ENCODE measurements at places on chromosomes 13 and 19.

DNA sequence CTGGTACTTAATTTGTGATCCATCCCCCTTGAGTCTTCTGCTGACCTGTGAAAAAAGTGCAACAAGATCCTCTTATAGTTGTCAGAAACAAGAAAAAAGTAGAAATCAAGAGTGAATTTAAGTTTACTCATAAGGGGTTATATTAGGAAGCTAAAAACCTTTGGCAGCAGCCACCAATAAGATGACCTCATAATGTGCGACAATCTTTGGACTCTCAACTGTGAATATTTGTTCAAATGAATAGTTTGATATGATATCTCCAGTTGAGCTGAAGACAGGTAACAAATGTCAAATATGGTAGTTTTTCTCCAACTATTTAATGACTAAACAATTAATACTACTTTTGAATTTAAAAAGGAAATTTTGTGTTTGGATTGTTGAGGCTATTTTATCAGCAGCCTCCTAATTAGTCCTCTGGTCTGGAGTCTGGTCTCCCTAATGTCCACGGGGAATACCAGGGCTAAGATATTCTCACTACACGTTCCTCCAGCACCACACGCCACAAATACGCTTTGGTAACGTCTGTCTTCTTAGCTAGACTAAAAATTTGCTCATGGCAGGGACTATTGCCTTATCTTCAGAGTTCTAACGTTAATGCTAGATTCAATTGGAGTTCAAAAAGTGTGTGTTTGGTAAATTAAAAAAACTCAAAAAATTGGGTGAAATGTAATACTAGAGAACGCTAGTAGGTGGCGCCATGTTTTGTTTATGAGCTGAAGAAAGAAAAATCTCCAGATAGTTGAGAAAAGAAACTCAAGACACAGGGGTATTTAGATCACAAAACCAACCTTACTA lies 51.0 kb upstream of the PDX1 start:
- DNase-seq: no peak

DNA sequence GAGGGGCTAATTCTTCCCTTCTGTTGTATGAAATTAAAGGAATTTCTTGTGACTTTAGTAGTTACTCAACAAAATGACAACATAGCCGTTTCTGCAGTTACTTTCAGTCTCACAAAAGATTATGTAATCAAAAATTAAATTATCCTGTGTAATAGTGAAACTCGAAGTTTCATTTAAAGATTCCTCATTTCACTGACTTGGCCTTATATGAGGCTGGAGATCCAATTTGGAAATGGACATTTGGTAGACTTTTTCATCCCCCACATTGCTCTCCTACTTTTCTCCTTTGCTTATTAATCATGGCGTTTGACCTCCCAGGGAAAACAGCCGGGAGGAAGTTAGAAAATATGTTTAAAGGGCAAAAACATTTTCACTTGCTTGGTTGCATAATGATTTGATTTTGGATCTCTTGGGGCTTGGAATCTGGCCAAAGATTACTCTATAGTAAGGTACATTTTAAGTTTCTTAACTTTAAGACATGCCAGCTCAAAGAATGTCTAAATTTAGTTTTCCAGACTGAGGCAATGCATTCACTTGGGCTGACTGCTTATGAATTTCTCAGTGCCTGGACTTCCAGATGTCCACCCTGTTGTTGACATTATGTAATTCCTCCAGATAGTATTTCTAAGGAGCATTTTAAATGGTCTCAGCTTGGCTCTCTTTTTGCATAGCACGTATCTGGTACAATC lies 1364.9 kb upstream of the MIR17HG start:
- no peak for DNase-seq

- DNase-seq: no peak
Observed at GRCh38 chr19:28905996-28906395, 307.0 kb downstream of the UQCRFS1 start.

- DNase-seq: no peak
Observed at GRCh38 chr13:31919971-31920726, 111.4 kb upstream of the FRY start.

GRCh38 chr13:34164582-34164981 lies 346.6 kb downstream of the RFC3 start:
- no peak for DNase-seq

- no peak for DNase-seq
Observed at GRCh38 chr19:5644037-5644436, 21.2 kb downstream of the SAFB start.

DNA sequence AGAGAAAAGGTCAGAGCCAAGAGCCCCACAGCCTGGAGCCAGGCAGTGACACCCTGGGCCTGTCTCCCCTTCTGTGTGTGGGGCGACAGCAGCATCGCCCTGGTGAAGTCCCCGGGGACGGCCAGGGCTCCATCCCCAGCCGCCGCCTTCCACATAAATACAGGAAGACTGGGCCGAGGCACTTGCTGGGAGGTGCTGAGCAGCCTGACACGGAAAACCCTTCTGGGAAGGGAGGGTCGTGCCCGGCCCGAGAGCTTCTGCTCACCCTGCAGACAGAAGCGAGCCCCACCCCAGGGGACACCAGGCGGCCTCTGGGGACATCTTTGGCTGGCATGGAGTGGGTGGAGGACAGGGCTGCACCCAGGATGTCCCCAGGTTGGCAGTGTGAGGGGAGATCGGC lies 5.1 kb downstream of the FGF22 start:
- no peak for DNase-seq

DNA sequence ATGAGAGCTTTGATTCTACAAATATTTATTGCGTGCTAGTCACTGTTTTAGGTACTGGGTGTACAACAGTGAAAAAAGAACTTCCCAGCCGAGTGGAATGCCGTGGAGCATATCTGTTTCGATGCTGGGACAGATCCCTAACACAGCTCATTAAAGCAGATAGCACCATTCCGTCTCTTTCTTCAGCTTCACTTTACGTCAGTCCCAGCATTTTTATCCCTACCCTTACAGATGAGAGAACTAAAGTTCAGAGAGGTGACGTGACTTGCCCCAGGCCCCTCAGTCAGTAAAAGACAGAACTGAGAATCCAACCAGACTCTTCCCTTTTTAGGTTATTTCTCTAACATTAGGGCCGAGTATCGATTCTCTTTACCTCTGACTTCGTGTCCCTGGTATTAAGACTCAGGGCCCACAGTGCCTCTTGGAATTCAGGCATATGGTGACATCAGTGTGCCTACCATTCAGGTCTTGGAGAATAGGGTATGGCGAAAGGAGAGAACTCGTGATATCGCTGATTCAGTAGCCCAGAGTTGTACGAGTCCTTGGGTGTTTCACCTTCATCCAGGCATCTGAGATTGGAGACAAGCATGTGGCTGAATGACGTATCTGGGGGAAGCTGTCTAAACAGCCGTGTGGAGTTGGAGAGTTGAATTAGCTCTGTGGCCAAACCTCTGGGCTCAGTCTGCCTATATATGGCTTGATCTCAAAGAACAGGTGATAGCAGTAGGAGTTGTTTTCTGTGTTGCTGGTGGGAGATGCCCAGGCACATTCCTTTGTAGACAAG lies 27.1 kb downstream of the ACTN4 start:
- DNase-seq: no peak

DNA sequence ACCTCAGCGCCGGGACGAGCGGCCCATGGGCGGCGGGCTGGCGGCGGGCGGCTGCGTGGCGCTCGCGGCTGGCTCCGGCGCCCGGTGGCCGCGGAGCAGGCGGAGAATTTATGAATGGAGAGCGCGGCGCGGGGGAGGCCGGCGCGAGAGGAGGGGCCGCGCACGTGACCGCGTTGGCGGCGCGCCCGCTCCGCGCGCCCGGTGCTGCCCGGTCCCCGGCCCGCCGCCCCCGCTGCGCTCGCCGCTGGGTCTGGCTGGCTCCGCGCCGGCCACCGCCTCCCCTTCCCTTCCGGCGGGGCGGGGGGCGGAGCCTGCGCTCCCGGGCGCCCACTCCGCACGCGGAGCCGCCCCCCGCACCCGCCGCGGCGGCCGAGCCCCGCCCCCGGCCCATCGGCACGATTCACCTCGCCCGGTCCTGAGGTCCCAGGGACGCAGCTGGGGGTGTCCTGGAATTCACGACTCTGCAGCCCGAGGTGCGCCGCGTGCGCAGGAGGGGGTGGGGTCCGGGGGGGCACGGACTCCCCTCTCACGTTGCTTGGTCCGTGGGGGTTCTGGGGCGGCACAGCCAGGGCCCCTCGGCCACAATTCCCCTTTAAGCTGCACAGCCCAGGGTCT lies at the start of gene CBARP:
Gene CBARP, minus strand, starts transcription at position 252 of the 615 bp plus-strand sequence. CDS start 1,905 bp downstream, outside the sequence.
- no peak for DNase-seq

- DNase-seq: no peak
Observed at GRCh38 chr13:22644941-22645340, 535.8 kb upstream of the SGCG start.

- no peak for DNase-seq
Observed at GRCh38 chr13:110638257-110638656, 22.9 kb downstream of the NAXD start.

GRCh38 chr13:95505986-95506385 lies 46.5 kb upstream of the CLDN10 start:
- DNase-seq: no peak

GRCh38 chr19:47573071-47574026 lies at the start of gene ZNF541:
Gene ZNF541 (minus strand): TSS chr19:47573148. CDS start chr19:47555856, 17,292 bp downstream.
- peak; percentile 55 for DNase-seq

- no peak for DNase-seq
Observed at GRCh38 chr13:28582892-28583240, 76.1 kb upstream of the POMP start.

- DNase-seq: no peak
Observed at GRCh38 chr13:47459512-47459911, 541.6 kb downstream of the SUCLA2 start.

DNA sequence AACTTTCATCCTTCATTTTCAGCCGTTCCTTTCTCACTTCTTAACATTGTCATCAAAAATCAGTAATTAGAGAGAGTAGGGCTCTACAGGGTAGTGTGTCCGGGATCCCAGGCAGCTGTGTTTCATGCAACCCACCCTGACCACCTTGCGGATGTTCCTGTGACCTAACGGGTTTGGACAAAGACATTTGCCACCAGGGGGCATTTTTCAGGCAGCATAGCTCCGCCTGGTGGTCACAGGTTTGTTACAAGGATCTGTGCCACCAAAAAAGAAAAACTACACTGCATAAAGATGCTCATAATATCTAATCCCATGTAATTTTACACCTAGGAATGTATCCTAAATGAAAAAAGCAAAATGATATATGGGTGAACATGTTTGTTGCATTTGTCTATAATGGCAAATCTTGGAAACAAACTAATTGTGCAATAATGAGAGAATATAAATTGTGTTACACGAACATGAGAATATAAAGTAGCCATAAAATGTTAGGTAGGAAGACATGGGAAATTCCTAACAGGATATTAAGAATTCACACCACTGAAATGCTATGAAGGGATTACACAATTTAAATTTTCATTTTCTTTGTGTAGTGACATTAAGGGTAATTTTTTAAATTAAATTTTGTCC lies 123.0 kb downstream of the SLC7A1 start:
- DNase-seq: peak; percentile 40

DNA sequence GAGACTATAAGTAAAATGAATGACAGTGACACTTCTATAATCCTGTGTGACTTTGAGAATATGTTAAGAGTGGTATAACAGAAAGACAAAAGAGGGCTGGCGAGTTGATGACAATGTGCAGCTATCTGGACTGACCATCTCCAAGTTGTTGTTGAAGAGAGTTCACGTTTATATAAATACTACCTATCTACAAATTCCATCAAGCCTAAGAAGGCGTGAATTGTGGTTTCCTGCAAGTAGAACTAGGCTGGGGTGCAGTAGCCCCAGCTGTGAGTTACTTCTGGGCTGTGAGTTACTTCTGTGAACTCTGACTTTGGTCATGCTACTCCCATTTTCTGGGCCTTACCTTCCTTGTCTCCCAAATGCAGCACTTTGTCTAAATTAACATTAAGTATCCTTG lies 561.0 kb downstream of the TBC1D4 start:
- DNase-seq: no peak

GRCh38 chr13:97072297-97072696 lies 78.0 kb upstream of the OXGR1 start:
- no peak for DNase-seq

DNA sequence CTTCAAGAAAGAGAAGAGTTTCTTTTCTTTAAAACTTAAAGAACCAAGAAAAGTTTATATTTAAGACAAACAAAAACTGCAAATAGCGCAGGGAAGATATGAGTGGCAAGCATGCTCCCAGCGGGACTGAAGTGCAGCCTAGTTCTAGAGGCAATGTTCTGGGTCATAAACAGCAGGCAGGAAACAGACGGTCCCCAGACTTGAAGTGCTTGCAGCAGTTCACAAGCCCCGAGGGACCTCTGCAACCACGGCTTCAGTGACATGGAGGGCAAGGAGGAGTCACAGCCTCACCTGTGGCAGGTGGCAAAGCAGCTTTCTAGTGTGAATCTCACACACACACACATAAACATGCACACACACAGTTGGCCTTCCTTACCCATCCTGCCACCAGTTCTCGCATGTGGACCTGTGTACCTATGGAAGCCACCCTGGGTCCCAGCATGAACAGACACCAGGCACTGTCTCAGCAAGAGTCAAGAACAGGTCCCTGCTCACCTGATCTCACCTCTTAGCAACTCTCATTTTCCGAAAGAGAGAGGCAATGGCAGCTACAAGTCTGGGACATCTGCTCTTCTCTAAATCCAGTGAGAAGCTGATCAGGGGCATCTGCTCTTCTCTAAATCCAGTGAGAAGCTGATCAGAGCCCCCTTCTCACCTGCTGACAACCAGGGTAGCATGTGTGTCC lies 162.0 kb downstream of the EFNB2 start:
- no peak for DNase-seq

GRCh38 chr19:46423188-46423587 lies 5.5 kb downstream of the PNMA8C start:
- no peak for DNase-seq

Measured in stimulated activated CD4-positive, alpha-beta T cell treated with anti-CD3 and anti-CD28 coated beads, Interleukin-12 subunit alpha, Interleukin-12 subunit beta, amount 100 ng/mL, for 24 hours (primary cell).